ENCODE measurements at places on chromosomes 11 and 22.

DNA sequence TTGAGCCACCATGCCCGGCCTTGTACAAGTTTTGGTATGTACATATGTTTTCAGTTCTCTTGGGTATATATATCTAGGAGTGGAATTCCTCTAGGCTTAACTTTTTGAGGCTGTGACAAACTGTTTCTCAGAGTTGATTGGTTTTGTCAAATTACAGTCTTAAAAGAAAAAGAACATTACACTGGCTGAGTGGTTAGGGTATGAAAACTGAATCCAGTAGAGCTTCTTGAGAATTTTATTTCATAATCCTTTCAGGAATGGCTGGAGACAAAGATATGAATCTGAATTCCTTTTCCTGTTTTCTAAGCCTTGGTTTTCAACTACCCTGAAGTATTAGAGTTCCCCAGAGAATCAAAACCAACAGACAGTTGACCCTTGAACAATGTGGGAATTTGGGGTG lies 6.5 kb downstream of the METTL15 start:
- DNase-seq: no peak

GRCh38 chr11:62108017-62108750 lies 15.6 kb upstream of the INCENP start:
- peak; percentile 65 for DNase-seq

- DNase-seq: no peak
Measured at GRCh38 chr22:36411589-36412258, 24.0 kb upstream of the MYH9 start.

DNA sequence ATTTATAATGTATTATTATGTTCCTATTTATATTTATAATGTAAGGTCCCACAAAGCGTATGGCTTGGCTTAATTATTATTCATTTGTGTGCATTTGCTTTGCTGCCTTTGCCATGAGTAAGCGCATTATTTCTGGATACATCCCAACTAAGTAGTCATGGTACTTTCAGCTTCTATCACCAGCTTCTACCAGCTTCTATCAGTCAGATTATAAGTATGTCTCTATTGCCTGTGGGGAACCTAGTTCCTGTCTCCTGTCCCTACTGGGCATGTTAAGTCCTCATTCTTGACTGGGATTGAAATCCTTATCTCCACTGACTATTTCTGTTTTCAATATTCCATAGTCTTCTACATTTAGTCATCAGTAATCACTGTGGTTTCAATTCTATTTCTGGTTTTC lies 33.5 kb upstream of the OR10W1 start:
- no peak for DNase-seq

- DNase-seq: no peak
Measured at GRCh38 chr22:22009661-22010060, 27.1 kb upstream of the TOP3B start.

DNA sequence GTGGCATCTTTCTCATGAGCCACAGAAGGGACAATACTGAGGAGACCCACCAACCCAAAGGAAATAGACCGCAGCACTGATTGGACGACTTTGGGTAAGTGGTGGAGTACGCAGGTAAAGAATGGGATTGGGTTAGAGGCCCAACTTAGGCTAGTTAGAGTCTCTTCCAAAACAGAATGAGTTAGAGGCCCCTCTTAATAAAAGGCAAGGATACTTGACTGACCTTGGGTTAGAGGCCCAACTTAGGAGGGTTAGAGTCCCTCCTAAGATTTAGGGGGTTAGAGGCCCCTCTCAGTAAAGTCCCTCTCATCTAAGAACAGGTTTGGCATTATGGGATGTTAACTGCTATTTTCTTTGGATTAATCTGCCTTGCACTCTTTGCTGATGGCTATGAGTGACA lies 24.6 kb downstream of the CCKBR start:
- no peak for DNase-seq

GRCh38 chr11:71927820-71928736 lies at the start of gene XNDC1N:
Gene XNDC1N (minus strand): TSS chr11:71928594. CDS start chr11:71923353, 5,241 bp downstream.
- DNase-seq: peak; percentile 89
